Gastrocnemius medialis (tissue), 4 donors: ENCODE measurements at places on chromosomes 7 and 10. TPM values are rescaled to one million over a fixed set of nuclear protein-coding genes. Genes with fewer than 3 reads are reported as not detected.

- DNase-seq = no peak
- H3K36me3 ChIP-seq = no peaks in the 10 kb centered on the region
- no peak overlapping the region for H3K27ac ChIP-seq
- peaks cover 13% of the 10 kb centered on the region for H3K4me1 ChIP-seq
- no peaks in the 10 kb centered on the region for H3K27me3 ChIP-seq
- H3K4me3 ChIP-seq = no peak overlapping the region
Measured at GRCh38 chr7:121385800-121386179, 10.3 kb downstream of the FAM3C start.

DNA sequence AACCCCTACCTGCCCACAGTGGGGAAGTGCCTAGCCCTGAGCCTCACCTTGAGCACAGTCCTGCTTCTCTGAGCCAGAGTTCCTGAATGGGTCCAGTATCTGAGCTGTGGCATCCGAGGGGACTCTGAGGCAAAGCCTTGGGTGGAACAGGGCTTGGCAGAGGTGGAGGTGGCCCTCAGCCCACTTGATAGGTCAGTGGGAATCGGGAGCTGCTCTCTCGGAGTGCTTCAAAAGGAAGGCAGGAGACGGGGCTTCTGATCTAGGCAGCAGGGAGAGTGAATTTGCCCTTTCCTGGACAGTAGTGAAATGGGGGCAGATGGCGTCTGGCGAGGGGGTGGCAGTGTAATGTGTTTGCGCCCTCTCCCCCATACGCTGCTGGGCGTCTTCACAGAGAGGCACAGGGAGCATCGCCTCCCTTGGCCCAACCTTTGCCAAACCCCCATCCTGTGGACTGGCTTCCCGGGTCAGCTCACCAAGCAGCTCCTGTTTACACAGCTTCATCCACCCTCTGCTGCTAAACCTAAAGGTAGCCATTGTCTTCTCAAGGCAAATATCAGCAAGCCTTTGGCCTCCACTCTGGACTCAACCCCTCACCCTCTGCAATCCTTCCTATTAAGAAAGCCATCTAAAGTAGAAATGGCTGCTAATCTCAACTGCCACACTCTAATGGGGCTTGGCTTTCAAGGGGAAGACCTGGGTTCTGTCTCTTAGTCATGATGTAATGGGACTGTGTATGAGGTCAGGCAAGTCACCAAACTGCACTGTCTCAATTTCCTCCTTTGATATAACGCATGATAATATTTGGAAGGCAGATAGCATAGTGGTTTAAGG lies 21.1 kb upstream of the VDAC2 start:
- H3K36me3 ChIP-seq = no peaks in the 10 kb centered on the region
- peaks cover 3% of the 10 kb centered on the region for H3K4me1 ChIP-seq
- DNase-seq = no peak
- no peak overlapping the region for H3K4me3 ChIP-seq

DNA sequence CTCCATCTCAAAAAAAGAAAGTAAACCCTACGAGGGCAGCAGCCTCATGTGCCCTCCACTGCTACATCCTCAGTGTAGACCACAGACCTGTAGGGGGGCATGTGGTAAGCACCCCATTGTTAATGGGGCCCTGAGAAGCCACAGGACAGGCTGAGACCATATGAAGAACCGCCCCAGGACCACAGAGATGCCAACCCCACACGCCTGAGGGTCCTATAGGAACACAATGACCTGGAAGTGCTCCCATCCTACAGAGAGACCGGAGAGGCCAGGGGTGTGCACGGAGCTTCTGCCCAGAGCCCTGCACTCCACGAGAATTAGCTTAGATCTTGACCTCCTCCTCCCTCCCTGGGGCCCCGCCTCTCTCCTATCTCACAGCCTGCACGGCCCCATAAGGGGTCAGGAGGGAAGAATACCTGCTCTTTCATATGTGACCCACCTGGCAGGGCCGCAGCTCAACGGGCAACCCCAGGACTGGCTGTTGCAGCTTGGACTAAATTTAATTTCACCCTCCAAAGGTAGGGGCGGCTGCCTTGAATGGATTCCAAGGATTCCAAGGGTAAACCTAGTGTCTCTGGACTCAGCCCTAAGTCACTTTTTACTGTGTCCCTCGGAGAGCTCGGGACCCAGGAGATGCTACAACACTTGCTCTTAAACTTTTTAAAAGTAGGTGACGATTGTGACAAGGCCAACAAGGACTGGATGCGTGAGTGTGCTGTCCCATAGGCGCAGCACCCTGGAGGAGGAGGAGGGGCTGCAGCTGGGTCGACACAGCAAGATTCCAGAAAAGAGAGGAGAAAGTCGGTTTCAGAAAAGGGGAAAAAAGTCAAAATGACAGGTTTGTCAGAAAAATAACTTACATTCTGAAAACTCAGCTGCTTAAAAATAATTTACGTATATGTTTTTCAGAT lies 24.2 kb downstream of the PRKAG2 start:
- no peak overlapping the region for H3K27ac ChIP-seq
- no peaks in the 10 kb centered on the region for H3K36me3 ChIP-seq
- H3K4me3 ChIP-seq = no peak overlapping the region
- no peaks in the 10 kb centered on the region for H3K27me3 ChIP-seq
- no peak for DNase-seq

Gene BICC1
- 26.7 TPM for total RNA-seq

Gene MTPN
- total RNA-seq = 55.4 TPM

- no peaks in the 10 kb centered on the region for H3K4me1 ChIP-seq
- DNase-seq = no peak
- peaks cover 4% of the 10 kb centered on the region for H3K36me3 ChIP-seq
- no peak overlapping the region for H3K4me3 ChIP-seq
Measured at GRCh38 chr10:98433881-98434732, 12.6 kb downstream of the HPS1 start.

DNA sequence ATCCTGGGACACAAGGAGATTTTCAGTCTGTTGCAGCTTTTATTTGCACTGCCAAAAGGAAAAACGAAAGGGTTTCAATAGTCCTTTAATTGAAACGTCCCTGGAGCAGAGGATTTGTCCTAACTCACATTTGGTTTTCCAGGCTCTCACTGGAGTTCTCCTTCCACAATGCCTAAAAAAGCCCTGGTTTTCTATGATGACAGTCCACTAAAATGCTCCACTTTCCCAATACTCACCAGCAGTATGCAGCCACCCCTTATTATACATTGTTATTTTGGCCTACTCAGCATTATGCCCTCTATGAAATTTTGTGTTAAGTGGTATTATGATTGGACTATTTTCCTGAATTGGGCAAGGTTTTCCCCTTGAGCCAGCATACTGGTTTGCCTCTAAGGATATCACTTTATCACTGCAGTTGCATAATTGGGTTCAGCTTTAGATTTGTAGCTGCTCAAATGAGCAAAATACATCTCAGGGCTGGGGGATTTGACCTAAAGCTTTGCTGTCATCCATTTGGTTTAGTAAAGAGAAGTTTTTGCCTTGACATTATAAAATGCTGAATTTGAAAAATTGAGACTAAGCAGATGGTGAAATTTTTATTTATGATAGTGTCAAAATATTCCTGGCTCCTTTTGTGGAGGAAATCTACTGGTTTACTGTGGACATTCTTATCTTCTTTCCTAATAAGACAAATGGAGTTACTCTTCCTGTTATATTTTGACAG lies 239.2 kb downstream of the RNLS start:
- DNase-seq = no peak
- H3K27ac ChIP-seq = peak overlapping the region; percentile 26

Gene SPDYE17
- total RNA-seq = not detected

GRCh38 chr10:72370201-72370722 lies 15.5 kb upstream of the DNAJB12 start:
- DNase-seq = no peak
- H3K4me1 ChIP-seq = no peaks in the 10 kb centered on the region
- H3K36me3 ChIP-seq = no peaks in the 10 kb centered on the region
- no peaks in the 10 kb centered on the region for H3K27me3 ChIP-seq
- no peak overlapping the region for H3K27ac ChIP-seq
